Left renal pelvis (tissue), 4 donors: ENCODE measurements at places on chromosomes 16 and 17.

GRCh38 chr17:65679165-65679845 is 117.9 kb upstream of the AXIN2 start:
- no peak for DNase-seq

DNA sequence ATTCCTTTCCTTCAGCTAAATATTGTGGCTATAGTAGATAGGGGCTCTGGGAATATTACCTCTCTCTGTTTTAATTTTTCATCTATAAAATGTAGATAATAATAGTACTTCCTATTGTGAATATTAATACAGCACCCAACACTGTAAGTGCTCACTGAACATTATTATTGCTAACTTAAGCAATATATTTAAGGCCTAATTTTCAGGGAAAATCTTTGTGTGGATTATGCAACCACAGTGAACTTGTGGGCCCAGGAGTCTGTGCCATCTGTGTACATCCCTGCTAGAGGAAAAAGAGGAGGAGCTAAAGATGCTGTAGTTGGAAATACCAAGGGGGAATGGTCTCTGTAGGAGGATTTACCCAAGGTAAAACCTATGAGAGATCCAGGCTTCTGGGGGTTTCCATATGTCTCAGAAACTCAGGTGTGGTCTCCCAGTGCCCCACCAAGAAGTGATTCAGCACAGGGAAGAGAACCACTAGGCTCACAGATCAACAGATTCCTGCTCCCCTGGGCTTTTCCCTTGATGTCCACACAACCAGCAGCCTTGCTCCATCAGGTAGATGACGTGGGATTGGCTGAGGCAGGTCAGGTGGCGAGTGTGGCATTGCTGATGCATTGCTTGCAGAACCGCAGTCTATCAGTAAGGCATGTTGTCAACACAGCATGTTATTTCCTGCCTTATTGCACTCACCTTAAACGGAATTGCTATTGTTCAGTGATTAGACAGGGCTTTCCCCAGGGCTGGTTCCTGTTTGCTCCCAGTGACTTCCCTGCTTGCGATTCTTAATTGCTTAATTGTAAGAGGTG is 1.6 kb upstream of the N4BP1 start:
- DNase-seq, result no peak

DNA sequence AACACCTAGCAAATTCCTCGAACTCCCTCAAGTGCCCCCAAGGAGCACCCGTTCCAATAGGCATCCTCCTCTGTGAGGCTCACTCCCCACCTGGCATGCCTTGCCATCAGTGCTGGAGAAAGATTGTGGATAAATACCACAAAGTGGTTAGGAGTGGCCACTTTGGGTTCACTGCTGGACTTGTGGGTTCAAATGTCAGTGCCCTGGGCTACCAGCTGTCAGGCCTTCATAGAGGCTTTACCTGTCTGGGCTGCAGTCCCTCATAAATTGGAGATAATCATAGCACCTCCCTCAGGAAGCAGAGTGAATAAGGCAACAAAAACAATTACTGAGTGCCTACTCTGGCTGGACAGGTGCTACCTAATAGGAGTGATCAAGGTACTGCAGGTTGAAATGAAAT is 1.5 kb upstream of the SYT17 start:
- DNase-seq, result no peak

DNA sequence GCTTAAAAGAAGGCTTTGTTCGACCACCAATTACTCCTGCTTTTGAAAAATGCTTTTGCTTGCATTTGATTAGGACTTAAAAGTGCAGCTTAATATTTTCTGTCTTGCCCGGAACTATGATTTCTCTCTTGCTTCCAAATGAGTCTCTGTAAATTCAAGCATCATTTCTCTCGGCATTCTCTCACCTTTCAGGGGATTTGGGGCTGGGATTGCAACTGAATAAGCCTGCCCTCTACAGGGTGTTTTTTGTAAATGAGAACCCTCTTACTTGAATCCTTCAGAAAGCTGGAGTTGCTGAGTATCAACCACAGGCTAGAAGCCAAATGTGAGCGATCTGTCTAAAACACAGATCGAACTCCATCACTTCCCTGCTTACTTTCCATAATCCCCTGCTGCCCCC is 234.6 kb downstream of the TMEM114 start:
- no peak for DNase-seq

GRCh38 chr17:37220607-37220953 is 155.2 kb upstream of the C17orf78 start:
- no peak for DNase-seq

GRCh38 chr17:72445055-72445991 is 324.5 kb downstream of the SOX9 start:
- no peak for DNase-seq

DNA sequence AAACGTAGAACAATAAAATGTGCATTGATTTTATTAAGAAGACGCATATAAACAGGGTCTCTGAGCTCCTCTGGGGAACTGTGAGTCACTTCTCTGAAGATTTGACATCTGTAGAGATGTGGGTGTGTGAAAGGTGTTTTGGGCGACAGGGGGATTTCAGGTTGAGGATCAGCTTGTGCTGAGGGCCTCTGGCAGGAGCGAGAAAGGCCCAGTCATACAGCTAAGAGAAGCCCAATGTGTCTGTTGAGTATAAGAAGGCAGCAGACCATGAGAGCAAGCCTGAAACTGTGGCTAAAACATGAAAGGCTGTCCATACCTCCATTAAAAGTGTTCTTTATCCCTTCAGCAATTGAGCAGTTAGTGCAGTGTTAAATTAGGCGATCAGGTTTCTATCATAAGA is 406.5 kb upstream of the MON1B start:
- DNase-seq, result no peak

DNA sequence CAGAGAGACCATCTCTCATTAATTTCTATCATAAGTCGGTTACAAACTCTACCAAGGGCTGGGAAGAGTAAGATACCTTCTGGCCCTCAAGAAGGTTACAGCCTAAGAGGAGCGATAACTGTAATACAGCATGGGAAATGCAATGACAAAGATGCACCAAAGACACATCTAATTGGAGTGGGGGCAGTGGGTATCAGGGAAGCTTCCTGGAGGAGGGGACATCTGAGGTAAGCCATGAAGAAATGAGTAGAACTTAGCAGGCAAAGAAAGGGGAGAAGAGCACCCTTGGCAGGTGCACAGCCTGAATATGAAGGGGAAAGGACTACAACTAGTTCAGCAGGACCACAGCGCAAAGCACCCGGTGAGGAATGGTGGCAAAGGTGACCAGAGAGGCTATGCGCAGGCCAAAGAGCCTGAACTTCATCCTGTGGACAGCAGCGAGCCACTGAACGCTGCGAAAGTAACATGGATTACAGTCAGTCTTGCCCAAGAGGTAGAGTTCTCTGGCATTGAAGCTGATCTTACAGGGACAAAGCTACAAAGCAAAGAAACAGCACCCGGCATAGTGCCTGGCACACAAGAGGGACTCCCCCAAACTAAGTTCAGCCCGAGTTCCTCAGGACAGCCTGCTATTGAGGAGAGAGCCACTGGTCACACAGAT is 2.8 kb downstream of the TBC1D10B start:
- DNase-seq, result no peak
